Hindlimb muscle (tissue), 1 donor: ENCODE measurements at places on chromosomes 7 and 10.

- no peak for DNase-seq
Measured at GRCh38 chr7:935164-935873, 19.2 kb downstream of the ADAP1 start.

GRCh38 chr10:28569506-28570159 lies 36.7 kb downstream of the WAC start:
- no peak for DNase-seq

DNA sequence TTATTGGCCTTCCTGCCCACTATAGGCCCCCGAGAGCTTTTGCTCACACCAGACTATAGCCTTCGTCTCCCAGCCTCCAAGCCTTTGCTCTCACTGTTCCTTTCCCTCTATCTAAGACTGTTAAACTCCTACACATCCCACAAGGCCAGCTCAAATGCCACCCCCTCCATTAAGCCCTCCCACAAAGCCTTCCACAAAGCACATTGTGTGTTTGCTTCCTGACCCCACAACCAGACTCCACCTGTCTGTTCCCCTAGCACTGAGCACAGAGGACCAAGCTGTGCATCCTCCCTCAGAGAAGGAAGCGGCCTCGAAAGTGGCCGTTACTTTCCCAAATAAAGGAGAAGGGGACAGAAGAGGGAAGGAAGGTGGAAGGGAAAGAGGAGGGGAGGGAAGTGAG lies 1.3 kb downstream of the LOXL4 start:
- DNase-seq: no peak

- no peak for DNase-seq
Measured at GRCh38 chr7:102450242-102450641, 14.4 kb downstream of the ALKBH4 start.

- DNase-seq: no peak
Measured at GRCh38 chr10:117544004-117544701, 1.6 kb downstream of the EMX2 start.

DNA sequence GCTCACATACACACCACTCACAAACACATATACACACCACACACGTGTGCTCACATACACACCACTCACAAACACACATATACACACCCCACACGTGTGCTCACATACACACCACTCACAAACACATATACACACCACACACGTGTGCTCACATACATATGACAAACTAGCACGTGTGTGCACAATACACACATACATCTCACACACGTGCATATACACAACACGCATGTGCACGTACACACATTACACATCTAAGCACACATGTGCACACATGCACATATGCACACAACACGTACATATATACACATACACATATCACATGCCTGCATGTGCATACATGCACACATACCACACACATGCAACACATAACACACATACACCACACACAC lies 78.3 kb upstream of the FOXK1 start:
- DNase-seq: no peak

DNA sequence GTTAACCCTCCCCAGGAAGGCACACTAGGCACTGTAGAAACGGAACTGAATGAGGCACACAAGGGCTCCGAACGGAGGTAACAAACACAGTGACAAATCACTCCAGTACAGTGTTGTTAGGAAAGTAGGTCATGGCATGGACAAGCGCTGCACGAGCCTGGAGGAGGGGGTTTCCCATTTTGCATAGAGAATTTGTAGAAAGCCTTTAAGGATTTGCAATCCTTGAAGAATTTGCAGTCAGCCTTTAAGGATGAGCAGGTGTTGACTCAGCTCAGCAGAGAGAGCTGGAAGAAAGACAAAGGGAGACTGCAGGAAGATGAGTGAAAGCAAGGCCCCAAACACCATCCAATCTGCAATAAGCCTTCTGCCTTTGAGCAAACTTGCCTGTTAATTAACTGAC lies 51.1 kb upstream of the PPP1R3C start:
- no peak for DNase-seq

- DNase-seq: no peak
Measured at GRCh38 chr7:469563-469961, 50.1 kb downstream of the PDGFA start.

DNA sequence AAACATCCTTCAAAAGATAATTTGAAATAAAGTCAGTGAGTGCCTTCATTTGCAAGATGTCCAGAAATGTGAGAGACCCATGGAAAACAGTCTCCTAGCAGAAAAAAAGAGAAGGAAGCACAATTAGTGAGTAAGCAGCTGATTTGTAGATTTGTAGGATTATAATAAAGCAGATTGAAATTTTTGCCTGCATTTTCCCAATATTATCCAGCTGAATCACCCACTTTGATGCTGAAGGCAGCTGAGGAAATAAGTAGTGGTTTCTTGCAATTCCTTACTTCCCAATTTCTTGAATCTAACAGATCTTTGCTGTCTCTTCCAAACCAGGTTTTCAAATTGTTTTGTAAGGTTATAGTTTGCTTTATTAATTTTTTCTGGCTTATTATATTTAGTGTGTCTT lies 181.4 kb downstream of the GNAT3 start:
- DNase-seq: no peak

DNA sequence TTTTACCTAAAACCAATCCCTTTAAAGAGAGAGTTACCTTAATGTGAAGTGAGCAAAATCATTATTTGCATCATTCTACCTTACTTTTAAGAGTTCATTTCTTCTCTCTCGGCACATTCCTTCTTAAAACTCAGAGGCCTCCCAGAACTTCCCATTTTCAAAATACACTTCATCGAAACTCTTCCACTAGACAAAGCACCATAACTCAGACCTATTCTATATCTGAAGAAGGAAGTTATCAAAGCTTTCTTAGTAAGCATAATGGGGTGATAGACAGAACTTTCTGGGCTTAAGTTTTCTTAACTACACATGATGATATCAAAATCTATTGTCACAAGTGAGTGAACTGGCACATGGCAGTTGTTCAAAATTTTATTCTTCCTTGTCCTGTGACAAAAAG lies 24.6 kb upstream of the GNAT3 start:
- DNase-seq: no peak

DNA sequence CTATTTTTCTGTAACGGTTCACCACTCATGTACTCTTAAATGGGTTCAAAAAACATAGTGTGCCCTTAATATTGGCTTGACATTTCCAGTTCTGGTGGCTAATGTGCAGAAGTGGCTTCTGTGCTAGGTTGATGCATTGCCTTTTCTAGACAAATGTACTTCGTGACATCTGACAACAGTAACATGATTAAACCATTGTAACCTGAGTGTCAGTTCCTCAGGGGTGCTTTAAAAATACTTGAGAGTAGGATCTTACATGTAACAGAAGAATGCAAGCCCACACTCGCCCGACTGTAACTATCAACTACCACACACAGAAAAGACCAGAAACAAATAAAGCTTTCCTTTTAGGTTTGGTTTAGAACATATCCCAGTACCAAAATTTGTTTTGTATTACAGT lies 393.4 kb upstream of the NFE2L3 start:
- DNase-seq: no peak
